ENCODE measurements at places on chromosomes 16 and 17.

- DNase-seq: no peak
Observed at GRCh38 chr16:30758988-30759491, 2.8 kb downstream of the CFAP119 start.

GRCh38 chr17:12522743-12523183 is 142.9 kb upstream of the MYOCD start:
- peak; percentile 62 for DNase-seq

DNA sequence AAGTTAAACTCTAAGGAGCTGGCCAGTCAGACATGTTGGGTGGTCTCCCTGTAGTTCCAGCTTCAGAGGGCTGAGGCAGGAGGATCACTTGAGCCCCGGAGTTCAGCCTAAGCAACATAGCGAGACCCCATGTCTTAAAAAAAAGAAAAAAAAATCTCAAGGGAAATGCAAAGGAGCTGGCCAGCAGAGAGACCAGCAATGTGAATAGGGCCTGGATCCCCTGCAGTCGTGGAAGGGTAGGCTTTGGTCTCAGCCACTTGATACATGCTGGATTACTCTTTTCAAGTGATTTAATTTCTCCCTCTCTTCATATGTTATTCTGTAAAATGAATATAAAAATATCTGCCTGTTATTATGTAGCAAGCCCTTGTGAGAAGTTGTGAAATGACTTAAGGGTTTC is 207.7 kb downstream of the SPECC1 start:
- DNase-seq: no peak

GRCh38 chr16:1610899-1611632 is 806 bp downstream of the IFT140 start:
- DNase-seq: no peak

- no peak for DNase-seq
Observed at GRCh38 chr17:11561281-11561680, 37.0 kb upstream of the DNAH9 start.

- no peak for DNase-seq
Observed at GRCh38 chr17:1362065-1362848, 37.8 kb downstream of the YWHAE start.

DNA sequence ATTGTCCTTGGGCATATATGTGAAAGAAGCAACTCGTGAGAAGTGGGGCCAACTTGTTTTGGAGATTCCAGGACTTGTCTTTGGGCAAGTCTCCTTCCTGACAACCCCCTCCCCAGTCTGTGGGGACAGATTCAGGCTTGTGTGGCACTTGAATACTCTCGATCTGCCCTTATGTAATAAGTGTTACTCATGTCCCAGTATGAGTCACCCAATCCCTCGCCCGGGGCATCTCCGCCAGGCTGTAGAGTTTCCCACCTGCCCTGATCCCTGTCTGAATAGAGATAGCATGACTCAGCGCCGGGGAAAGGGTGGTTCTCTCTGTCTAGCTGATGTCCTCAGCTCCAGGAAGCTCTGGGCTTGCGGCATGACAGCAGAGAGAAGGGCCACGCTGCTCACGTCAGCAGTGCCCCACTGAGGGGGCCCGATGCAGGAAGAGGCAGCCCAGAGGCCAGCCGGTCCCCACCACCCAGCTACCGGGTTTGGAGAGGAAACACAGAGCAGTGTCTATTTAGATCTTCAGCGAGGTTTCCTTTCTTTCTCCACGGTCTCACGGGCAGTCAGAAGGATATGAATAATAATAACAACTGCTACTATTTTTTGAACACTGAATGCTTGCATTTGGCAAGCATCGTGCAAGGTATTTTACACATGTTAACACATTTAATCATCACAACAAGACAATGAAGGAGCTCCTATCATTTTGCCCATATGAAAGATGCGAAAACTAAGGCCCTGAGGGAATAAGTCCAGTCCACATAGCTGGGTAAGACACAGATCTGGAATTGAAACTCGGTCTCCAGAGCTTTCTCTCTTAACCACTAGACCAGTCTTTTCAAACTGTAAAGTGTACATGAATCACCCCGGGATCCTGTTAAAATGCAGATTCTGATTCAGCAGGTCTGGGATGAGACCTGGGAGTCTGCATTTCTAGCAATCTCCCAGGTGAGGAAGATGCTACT is 426.7 kb upstream of the MAF start:
- DNase-seq: peak; percentile 32

DNA sequence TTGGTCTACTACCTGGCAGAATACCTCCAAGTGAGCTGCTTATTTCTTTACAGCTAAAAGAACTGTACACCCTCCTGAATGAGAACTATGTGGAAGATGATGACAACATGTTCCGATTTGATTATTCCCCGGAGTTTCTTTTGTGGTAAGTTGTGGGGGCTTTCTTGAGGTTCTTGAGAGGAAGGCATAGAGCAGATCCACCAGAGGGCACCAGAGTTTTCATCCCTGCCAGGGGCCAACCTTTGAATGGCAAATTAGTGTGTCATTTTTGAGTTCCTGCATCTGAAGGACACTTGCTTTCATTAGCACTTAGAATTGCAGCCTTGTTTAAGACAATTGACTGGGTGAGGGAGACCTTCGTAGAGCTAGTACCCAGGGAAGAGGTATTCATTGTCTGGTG is 35.0 kb downstream of the NMT1 start:
- no peak for DNase-seq

- no peak for DNase-seq
Observed at GRCh38 chr17:20145567-20145966, 136.4 kb downstream of the SPECC1 start.

GRCh38 chr17:82914375-82914774 is 74.6 kb upstream of the ZNF750 start:
- DNase-seq: no peak

DNA sequence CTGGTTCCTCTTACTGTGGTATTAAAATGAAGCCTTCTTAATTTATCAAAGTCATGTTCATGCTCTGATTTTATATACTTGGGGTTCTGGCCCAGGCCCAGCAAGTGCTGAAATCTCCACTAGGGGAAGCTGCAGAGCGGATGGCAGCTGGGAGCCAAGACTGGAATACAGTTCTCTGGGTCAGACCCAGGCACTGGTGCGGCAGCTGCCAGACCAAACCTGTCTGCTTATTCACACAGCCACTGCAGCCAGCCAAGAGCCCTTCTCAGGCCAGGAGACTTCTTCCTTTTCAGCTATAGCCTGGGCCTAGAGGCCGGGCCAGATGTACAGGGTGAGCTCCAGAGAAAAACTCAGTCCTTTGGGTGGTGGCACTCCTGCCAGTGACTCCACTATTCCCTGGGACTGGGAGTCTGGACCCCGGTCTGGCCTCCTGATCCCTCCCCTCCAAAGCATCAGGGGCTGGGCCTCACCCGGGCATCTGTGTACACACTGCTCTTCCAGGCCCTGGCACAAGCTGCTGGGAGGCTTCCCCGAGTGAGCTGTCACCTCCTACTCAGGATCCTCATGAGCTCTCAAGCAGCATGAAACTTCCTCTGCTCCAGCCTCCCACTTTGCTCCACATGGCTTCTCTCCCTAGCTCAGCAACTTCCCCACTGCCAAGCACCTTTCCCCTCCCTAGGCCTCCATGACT is 24.4 kb downstream of the ATP6V0D1 start:
- DNase-seq: no peak

GRCh38 chr16:62760398-62760797 is 724.2 kb upstream of the CDH8 start:
- DNase-seq: no peak

DNA sequence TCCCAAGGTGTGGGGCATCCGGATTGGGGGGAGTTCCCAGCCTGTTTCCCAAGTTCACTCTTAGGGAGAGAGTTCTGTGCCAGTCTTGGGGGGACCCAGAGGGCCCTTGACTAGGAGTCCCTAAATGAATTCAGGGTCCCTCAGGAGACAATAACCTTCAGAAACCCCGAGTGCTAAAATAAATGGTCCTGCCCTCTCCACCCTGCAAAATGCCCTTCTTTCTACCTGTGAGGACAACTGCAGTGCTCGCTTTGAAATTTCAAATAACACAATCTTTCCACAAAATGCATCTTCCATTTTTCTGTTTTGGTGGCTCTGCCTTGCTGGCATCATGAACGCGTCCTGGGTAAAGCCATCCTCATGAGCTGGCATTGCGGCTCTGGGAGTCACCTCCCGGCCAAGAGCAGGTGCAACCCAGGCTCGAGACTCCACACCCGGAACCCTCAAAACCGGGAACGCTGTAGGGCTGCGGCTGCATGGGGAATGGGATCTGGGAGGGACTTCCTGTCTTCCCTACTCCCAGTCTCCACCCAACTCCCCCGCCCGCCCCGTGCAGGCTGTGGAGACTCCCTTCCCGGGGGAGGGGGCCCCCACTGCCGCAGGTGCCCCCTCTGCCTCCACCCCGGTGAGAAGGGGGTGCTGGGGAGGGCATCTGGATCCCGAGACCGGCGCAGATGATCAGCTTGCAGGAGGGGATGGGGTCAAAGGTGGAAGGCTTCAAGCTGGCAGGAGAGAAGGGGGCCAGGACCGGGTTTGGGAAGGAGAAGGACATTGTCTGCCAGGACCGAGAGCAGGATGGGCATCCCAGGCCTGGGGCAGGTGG is at the start of gene ZNF205:
ZNF205 (plus strand) TSS at position 529 of the 823 bp plus-strand sequence. CDS start 845 bp downstream, outside the sequence.
- DNase-seq: no peak

DNA sequence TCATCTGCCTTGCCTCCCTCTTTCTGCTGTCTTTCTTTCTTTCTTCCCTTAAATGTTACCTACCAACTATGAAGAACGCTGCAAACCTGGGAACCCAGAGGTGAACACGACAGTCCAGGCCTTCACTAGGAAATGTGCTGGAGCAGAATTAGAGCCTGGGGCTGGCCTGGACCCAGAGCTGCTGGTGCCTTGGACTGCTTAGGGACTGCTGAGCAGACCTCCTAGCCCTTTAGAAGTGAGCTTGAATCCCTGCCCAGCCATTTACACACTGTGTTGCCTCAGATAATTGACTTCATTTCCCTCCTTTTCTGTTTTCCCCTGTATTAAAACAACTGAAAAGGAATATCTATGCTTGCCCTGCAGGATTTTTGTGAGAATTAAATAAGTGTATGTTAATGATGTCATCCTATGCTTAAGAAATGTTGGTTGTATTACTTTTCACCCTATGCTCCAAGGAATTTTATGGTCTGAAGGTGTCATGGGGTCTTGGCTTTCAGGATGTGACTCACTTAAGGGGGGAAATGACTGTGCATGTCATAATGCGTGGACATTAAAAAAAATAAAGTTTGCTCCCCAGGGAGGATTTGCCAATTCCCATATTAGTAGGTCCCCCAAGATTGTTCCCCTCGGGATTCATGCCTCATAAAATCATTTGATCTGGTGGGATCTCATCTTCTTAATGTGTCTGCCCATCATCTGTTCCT is 11.5 kb downstream of the CDH13 start:
- DNase-seq: no peak

DNA sequence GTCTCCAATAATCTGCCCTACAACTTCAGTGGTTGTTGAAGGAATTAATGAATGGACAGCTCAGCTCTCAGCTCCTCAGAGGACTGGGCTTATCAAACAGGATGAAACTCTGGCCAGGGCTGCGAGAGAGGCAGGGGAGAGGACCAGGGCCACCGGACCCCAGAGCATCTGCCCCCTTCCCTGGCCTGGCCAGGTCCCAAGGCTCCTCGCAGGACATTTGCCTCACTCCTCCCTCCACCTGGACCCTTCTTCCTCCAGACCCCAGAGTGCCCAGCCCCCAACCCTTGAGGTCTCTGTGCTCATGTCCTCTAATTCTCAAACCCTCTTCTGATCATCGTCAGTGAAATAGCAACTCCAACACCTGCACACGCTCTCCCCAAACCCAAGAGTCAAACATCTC is 3.7 kb downstream of the CD300C start:
- DNase-seq: no peak

DNA sequence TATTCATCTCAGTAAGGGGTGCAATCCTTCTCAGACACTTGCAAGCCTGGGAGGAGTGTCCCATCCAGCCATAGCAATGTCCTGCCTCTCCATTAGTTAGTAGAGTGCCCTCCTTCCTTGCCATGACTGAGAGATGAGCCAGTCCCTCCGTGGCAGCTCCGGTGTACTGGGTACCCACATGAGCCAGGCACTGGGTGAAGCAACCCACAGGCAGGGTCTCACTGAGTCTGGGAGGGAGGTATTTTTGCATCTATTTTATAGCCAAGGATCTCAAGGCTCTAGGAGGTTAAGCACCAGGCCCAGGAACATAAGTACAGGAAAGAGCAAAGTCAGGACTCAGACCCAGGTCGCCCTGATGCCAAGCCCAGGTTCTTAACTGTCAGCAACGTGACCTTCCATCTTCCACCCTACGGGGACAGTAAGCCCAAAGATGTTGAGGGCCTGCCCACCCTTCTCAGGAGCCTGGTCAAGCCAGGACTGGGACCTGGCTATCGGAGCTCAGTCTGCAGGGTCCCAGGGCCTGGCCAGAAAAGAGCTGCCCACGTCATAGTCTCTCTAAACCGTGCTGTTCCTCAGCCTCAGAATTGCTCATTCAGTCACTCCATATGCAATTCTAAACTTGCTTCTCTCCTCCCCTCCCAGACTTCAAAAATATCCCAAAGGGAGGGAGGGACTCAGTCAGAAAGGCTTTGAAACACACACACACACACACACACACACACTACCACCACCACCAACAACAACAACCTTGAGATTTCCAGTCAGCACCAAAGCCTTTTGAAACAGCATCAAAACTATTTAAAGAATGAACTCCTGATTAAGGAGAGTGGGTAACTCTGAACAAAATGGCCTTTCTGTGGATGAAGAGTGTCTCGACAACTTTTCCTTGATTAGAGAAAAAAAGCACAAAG is 16.6 kb downstream of the NOS2 start:
- DNase-seq: no peak

DNA sequence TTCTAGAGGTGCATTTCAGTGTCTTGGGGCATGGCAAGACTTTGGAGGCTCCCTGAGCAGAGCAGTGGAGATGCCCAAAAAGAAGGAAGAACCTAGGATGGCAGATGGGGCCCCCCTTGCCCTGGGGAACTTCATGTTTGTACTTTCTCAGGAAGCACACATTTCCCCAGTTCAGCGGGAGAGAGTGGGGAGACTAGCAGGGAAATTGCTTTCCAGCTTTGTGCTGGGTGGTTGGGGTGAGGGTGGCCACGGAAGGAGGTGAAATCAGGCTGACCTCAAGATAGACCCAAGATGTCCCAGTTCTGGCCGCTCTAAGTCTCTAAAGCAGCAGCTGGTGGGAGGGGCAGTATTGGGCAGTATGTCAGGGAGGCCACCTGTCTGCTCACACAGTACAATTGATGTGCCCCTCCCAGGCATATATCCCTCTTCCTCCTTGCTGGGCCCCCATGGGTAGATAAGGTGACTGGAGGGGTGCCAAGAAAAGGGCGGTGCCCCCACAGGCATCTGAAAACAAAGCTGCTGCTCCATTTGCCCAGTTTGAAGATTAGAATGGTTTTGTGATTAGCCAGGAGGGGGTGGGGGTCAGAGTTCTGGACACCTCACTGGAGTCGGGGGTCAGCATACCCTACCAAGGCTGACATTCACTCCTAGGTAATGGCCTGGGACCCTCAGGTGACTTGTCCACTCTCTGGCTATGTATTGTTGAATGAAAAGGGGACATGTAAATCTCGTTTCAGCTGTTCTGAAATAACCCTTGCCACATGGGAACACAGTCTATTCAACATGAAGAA is 17.1 kb upstream of the NAGLU start:
- no peak for DNase-seq
